Spinal cord (tissue), 10 donors: ENCODE measurements at places on chromosomes 3 and 15.

- DNase-seq = no peak
- no peak overlapping the region for H3K27ac ChIP-seq
- H3K4me3 ChIP-seq = no peak overlapping the region
- H3K36me3 ChIP-seq = no peaks in the 10 kb centered on the region
- no peaks in the 10 kb centered on the region for H3K4me1 ChIP-seq
Observed at GRCh38 chr15:69237718-69238117, 61.0 kb upstream of the PAQR5 start.

- no peaks in the 10 kb centered on the region for H3K4me1 ChIP-seq
- no peak overlapping the region for H3K27ac ChIP-seq
- H3K4me3 ChIP-seq = no peak overlapping the region
- DNase-seq = no peak
- H3K36me3 ChIP-seq = no peaks in the 10 kb centered on the region
- H3K27me3 ChIP-seq = no peaks in the 10 kb centered on the region
Observed at GRCh38 chr3:178618197-178618596, 82.0 kb downstream of the KCNMB2 start.

- H3K27me3 ChIP-seq = no peaks in the 10 kb centered on the region
- H3K4me1 ChIP-seq = peaks cover 5% of the 10 kb centered on the region
- no peaks in the 10 kb centered on the region for H3K36me3 ChIP-seq
- H3K4me3 ChIP-seq = no peak overlapping the region
Observed at GRCh38 chr15:32649342-32649741, 7.8 kb downstream of the SCG5 start.

DNA sequence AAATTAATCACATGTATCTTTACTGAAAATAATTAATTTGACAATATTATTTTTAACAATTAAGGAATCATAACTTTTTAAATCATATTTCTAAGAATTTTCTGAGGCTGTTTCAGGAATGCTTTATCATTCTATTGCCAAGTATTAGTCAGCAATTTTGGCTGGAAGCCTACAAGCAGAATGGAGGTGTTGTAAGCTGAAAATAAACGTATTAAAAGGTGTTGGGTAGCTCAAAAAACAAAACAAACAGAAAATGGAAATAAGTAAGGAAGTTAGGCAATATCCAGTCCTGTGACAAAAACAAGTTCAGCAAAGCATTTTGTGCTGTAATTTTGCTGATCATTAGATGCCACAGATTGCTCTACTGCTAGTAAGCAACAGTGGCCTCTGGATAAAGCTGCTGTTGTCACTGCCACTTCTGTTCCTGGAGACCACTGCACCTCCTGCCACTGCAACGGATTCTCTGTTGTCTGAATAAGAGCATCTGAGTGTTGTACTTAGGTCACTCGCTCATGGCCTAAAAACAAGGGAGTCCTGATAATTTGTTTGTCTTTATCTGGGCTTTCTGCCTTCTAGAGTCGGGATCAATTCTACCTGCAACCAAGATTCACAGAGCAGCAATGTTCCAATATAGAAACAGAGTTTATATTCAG is 63.5 kb upstream of the SLITRK3 start:
- H3K27me3 ChIP-seq = no peaks in the 10 kb centered on the region
- no peaks in the 10 kb centered on the region for H3K4me1 ChIP-seq
- H3K27ac ChIP-seq = no peak overlapping the region
- no peak for DNase-seq
- no peaks in the 10 kb centered on the region for H3K36me3 ChIP-seq
- H3K4me3 ChIP-seq = no peak overlapping the region

DNA sequence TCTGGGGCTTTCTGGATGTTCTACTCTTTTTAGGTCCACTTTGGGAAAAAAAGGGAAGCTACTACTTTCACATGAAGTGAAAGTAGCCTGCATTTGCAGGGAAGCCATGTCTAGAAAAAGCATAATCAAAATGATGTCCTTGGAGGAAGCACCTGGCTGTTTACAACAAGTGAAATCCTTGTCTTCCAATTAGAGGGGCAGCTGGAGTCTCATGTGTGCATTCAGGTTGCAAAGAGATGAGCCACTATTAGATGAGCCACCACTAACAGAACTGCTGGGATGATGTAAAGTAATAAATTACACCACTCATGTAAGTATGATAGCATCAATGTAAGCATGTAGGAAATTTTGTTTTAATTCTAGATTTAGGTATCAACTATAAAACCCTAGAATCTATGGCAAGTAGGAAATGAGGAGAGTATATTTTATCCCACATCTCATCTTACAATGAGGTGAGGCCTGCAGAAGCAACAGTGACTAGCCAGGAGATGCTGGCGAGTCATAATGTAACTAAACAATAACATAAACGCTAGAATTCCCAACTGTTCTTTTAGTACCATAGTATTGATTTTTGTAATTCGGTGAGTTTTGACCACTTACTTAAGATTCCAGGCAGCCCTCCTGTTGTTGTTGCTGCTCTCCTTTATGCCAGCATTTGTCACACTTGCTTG is 75.9 kb downstream of the TMEM108 start:
- no peak overlapping the region for H3K27ac ChIP-seq
- no peaks in the 10 kb centered on the region for H3K27me3 ChIP-seq
- H3K36me3 ChIP-seq = no peaks in the 10 kb centered on the region
- H3K4me3 ChIP-seq = no peak overlapping the region

GRCh38 chr3:22315925-22316324 is 564.9 kb upstream of the ZNF385D start:
- H3K36me3 ChIP-seq = no peaks in the 10 kb centered on the region
- DNase-seq = no peak
- H3K27ac ChIP-seq = no peak overlapping the region
- H3K4me1 ChIP-seq = no peaks in the 10 kb centered on the region
- no peaks in the 10 kb centered on the region for H3K27me3 ChIP-seq
- H3K4me3 ChIP-seq = no peak overlapping the region

DNA sequence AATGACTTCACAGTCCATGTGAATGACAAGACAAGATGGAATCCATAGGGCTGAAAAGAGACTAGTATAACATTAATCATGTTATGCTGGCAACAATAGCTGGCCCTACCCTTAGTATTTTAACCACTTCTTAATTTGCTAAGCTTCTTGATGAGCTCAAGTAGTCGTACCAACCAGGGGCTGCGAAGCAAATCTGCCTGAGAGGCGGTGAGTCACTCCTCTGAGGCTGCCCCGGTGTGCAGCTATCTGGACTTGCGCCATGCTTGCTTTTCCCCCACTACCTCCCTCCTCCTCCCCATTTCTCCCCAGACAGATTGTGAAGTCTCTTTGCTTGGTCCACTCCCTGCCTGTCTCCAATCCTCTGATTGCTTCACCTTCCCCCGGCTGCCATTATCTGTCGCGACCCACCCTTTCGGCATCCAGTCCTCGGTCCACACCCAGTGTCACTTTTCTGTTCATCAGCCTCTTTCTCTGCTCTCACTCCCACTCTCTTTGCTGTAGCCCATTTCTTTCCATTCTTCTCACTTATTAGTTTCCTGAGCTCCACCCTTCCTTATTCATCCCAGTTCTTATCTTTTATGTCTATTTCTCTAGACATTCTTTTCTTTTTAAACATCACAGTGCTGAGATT is 42.7 kb downstream of the DUT start:
- no peaks in the 10 kb centered on the region for H3K36me3 ChIP-seq
- no peak overlapping the region for H3K27ac ChIP-seq
- DNase-seq = no peak
- no peak overlapping the region for H3K4me3 ChIP-seq
